ENCODE measurements at places on chromosomes 11 and 22. TPM values are rescaled to one million over a fixed set of nuclear protein-coding genes. Genes with fewer than 3 reads are reported as not detected.

DNA sequence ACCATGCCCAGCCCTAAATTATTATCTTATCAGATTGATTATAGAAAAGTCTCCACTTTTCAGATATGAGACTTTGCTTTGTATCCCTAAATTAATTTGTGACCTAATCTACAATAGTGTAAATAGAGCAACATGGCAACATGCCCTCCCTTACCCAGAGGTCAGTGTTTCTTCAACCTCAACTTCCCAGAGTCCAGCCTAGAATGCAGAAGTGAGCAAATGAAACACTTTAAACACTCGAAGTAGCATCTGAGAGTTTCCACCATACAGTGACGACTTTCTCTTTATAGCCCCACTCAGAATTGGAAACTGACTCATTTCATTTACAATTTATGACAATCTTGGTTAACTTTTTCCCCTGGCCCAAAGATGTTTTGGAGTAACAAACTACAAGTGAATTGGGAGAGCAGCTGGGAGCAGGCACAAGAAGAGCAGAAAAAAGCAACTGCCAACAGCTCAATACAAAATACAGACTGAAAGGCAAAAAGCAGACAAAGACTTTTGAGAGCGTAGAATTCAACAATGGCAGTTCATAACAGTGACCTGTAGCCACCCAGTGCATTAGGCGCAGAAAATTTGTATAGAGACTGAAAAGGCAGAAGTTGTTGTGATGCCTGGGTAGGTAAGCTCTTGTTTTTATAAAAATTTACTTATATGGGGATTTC is 10.1 kb upstream of the BLID start:
- H3K4me3 ChIP-seq = no peak overlapping the region
- no peak overlapping the region for H3K27ac ChIP-seq
- no peaks in the 10 kb centered on the region for H3K36me3 ChIP-seq
- no peak for DNase-seq

DNA sequence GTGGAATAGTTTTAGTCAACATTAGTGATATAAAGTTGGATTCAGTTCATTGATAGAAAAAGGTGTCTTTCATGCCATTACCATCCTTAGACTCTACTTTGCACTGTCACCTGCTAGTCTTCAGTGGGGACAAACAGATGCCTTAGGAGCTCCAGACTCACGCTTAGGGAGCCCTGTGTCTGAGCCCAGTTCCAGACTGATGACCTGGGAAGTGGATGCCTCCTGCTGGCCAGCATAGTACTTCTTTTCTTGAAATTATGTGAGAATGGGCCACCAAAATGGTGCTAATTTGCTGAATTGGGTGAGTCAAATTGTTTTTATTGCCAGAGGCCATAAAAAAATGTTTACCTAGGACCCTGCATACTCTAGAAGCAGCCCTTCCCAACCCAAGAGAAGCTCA is 53.9 kb downstream of the NOX4 start:
- no peak overlapping the region for H3K27ac ChIP-seq
- H3K36me3 ChIP-seq = no peaks in the 10 kb centered on the region
- DNase-seq = no peak
- no peaks in the 10 kb centered on the region for H3K4me1 ChIP-seq
- H3K27me3 ChIP-seq = no peaks in the 10 kb centered on the region

- no peaks in the 10 kb centered on the region for H3K36me3 ChIP-seq
- H3K27me3 ChIP-seq = no peaks in the 10 kb centered on the region
- H3K27ac ChIP-seq = no peak overlapping the region
- H3K4me3 ChIP-seq = no peak overlapping the region
These were observed 29.6 kb downstream of the BTBD10 start for GRCh38 chr11:13433437-13433836.

DNA sequence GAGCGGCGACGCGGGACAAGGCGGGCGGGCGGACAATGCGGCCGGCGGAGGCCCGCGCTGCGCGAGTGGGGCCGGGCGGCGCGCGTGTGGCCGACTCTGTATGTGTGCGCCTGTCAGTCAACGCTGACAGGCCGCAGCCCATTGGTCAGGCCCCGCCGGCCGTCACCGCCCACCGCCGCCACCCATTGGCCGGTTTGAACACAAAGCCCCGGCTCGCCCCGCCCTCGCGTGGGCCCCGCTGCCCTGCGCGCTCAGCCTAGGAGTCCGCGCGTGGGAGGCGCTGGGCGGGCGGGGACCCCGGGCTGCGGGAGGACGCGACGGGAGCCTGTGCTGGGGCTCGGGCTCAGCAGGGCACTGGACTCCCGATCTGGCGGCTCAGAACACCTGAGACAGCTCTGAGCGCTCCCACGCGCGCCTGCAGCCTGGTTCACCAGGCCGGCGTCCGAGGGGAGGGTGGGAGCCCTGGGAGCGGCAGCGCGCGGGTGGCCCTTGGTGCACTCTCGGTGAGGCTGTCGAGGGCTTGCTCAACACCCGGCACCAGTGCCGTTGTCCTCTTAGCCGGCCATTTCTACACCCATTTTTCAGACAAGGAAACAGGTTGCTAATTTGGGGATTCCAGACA is at the start of gene SUN2:
SUN2 (minus strand) TSS at position 88 of the 622 bp plus-strand sequence. CDS start 3,370 bp downstream, outside the sequence.
- H3K36me3 ChIP-seq = peaks cover 7% of the 10 kb centered on the region
- H3K4me3 ChIP-seq = peak within 1 kb of the TSS; percentile 69
- peak within 1 kb of the TSS; percentile 96 for H3K27ac ChIP-seq
- peak; percentile 96 for DNase-seq
- H3K27me3 ChIP-seq = no peaks in the 10 kb centered on the region

DNA sequence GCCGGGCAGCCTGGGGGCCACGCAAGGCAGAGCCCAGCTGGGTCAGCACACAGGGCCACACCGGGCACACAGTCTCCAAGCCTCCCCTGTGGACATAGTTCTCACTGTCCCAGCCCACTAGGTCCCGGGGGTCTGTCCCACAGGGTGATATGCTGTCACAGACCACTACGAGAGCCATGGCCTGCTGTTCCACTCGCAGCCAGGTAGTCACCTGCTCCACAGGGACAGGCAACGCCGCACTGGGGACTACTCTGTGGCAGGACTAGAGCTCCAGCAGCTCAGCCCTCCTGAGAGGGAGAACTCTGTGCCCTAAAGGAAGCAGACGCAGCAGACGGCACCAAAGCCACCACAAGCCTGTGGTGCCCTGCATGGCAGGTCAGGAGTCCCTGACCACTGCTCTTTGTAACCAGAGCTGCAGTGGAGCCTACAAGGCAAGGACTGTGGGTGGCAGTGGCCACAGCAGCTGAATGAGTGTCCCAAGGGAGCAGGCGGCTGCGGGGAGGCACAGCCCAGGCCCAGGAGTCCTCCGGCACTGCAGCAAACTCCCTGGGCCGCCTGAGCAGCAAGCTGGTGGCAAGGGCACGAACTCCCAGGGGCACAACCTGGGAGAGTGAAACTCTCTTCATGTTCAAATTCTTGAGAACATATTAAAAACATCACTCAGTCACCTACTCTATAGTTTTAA is 171.2 kb upstream of the GRK3 start:
- H3K36me3 ChIP-seq = no peaks in the 10 kb centered on the region
- DNase-seq = no peak
- H3K27me3 ChIP-seq = no peaks in the 10 kb centered on the region
- H3K4me3 ChIP-seq = no peak overlapping the region
- no peak overlapping the region for H3K27ac ChIP-seq

The OR5P2 gene
- not detected for total RNA-seq

All from colonic mucosa (tissue), 4 donors.